NCI-H2107 (cell line): ENCODE measurements at places on chromosomes 1 and 21.

GRCh38 chr1:22255341-22256212 lies 112.7 kb upstream of the WNT4 start:
- DNase-seq, result no peak

GRCh38 chr1:197320991-197321531 lies 53.0 kb downstream of the CRB1 start:
- DNase-seq, result no peak

GRCh38 chr1:166302989-166303758 lies 136.4 kb upstream of the FAM78B start:
- no peak for DNase-seq

DNA sequence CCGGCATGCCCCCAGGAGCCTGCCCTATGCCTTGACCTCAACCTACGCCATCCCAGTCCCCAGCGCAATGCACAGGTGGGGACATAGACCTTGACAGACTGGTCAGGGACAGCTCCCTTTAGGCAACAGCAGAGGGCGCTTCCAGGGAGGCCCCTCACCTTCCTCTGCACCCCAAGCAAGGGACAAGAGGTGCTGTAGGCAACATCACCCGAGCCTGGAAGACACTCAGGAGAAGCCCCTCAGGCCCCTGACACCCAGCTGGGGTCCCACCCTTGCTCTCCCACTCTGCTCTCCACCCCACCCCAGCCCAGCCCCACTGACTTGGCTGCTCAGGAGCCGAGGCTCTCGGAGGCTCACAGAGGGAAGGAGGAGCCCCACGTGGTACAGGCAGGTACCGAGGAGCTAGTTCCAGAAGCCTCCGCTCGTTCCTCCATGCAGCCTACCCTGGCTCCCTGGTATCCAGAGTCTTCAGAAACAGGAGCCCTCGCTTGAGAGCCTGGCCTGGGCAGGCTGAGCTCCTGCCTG lies 2.4 kb upstream of the WNT3A start:
- no peak for DNase-seq

DNA sequence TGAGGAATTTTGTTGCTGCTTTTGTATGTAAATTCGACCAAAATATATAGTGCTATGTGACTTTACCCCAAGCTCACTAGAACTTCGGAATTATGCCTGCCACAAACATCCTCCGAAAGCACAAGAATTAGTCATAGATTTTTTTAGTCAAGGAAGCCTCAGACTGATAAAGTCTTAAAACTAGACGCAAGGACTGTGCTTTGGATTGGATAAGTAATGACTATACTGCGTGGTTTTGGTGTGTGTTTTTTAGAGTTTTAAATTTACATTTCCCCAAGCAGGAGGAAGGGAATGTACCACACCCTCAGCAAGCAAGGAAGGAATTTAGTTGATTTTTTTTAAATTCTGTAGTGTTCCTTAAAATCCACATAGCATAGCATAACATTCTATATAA lies 10.3 kb downstream of the WLS start:
- no peak for DNase-seq

DNA sequence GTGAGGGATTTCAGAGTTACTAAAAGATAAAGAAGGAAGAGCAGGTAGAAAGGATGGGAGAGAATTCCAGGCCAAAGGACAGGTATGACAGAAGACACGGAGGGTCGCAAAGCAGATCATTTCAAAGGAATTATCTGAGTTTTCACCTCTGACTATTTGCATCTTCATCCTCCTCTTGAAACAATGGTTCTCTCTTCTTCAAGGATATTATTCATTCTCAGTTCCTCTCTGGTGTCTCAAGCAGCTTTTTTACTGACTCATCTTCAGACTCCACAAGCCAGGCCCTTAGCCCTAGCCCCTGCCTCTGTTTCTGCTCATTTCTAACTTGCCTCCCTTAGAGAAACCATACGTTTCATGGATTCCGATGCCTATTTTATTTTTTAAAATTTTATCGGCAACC lies 15.0 kb downstream of the DDX59 start:
- DNase-seq, result no peak

GRCh38 chr1:31243501-31244286 lies 4.0 kb upstream of the NKAIN1 start:
- no peak for DNase-seq
